ENCODE measurements at places on chromosomes 12 and 14.

- DNase-seq, result no peak
Measured at GRCh38 chr12:118354903-118355302, 17.8 kb downstream of the TAOK3 start.

DNA sequence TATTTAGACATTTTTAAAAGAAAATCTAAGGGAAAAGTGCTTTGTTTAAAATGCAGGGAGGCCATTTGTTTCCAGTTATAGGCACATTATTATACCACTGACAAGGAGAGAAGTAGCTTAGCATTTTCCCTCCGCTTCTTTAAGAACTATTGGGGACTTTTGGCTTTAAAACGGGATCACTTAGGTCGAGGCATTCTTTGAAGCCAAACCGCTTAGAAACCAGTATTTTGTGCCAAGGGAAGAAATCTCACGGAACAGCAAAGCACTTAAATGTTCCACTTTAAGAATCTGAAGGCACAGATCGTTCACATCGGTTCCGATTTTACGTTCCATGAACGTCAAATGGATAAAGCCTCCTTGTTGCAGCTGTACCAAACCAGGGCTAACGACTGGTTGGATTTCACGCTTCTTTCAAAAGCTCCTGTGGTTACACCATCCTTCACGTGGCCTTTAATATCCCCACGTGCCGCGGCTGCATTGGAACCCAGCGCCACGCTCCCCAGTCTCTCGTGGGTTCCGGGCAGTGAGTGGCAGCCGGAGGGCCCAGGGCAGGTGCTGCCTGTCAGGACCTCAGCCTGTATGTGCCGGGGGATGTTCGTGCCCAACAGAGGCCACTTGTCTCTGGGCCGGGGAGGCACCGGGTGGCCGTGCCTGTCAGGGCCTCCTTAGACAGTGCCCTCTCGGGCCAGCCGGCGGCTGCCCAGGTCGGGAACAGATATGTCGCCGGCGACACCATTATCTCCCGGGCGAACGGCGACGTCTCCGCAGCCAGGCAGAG is 195.4 kb downstream of the KIF26A start:
- DNase-seq, result no peak

DNA sequence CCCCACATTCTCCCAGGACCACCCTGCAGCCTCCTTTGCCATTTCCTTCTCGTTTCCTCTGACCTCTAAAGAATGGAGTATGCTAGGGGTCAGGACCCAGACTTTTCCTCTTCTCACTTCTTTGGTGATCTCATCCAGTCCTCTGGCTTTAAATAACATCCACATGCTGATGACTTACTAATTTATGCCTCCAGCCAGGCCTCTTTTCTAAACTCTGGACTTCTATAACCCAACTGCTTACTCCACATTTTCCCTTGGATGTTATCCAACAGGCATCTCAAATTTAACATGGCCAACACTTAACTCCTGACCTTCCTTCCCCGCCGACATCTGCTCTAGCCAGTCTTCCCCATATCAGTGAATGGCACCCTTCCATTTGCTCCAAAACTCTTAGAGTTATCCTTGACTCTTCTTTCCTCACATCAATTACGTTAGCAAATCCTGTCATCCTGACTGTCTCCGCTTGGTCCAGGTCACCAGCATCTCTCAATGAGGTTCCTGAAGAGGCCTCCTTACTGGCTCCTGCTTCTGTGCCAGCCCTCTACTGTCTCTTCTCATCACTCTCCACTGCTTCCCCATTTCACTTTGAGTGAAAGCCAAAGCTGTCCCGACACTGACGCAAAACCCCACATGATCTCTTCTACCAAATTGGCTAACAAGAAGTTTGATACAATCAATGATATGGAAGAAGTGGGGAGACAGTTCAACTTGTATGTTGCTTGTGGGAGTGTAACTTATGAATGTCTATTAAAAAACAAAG is 42.7 kb downstream of the TMBIM6 start:
- DNase-seq, result no peak

- no peak for DNase-seq
Measured at GRCh38 chr14:92801917-92802316, 7.8 kb downstream of the GOLGA5 start.

- no peak for DNase-seq
Measured at GRCh38 chr12:9649532-9649940, 20.0 kb upstream of the CLEC2D start.
